ENCODE measurements at places on chromosomes 4 and X. TPM values are rescaled to one million over a fixed set of nuclear protein-coding genes. Genes with fewer than 3 reads are reported as not detected.

Gene KDM6A
- 21.9 TPM for total RNA-seq

Gene MAGED4
- 15.1 TPM for total RNA-seq

Gene CSN1S1
- total RNA-seq: not detected

Gene GABRE
- total RNA-seq: 41.8 TPM

Gene UGDH
- total RNA-seq: 30.8 TPM

Gene MAGEA2B
- not detected for total RNA-seq

Gene LEF1
- total RNA-seq: 4.7 TPM

Gene C4orf50
- total RNA-seq: not detected

Gene FAM241A
- total RNA-seq: 2.1 TPM

Gene FDCSP
- not detected for total RNA-seq
